ENCODE measurements at places on chromosomes 12 and 14.

GRCh38 chr12:119088685-119089379, 89.9 kb upstream of the HSPB8 start:
- no peak for DNase-seq

DNA sequence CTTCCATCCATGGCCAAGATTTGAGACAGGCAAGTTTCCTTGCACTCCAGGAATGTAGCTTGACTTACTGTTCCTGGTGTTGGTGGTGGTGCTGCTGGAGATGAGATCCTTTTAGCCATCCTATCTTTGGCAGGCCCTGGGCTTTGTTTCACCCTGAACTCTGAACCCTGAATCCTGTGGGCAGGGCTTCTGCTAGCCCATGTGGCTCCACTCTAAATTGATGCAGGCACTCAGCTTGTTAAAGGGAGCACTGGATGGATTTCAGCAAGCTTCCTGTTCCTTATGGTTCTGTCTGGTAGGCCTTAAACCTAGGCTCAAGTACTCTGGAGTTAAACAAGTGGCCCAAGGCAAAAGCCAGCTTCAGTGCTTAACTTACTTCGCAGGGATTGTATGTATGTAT, 138.2 kb downstream of the RGS6 start:
- no peak for DNase-seq

GRCh38 chr12:121930862-121931261, 12.5 kb downstream of the CFAP251 start:
- no peak for DNase-seq

GRCh38 chr12:89160716-89161123, 191.6 kb downstream of the DUSP6 start:
- no peak for DNase-seq

DNA sequence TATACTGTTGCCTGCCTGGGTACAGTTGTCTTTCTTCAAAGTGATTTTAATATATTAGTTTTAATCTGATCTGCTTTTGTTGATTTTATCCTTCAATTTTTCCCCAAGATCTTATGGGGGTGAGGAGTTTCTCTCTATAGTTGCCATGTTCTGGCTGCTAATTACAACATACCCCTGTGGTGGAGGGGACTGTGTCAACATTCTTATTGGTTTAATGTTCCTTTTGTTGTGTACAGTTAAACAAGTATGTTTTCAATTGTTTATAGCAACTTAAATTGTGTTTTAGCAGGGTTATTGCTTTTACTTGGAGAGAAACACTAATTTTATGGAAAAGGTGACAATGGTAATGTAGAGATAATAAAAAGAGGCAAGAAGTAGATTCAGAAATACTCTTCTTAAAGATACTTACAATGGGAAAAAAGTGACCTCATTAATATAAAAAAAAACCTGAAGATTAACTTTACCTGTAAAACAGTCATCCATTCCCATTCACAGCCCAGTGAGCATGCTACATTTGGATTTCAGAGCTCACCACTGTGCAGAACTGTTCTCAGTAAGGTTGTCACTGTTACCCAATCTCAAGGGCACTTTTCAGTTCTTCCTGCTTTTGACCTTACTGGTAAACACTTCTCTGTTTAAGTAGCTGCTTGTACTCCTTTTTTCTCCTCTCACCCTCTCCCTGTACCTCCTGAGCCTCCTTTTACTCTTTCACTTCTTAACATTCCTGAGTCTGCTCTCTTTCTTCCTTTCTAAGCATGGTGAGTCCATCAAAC, 8.1 kb upstream of the LRRK2 start:
- no peak for DNase-seq

- no peak for DNase-seq
These were observed 101.5 kb downstream of the TAOK3 start for GRCh38 chr12:118271183-118271582.

- DNase-seq = no peak
These were observed 22.7 kb downstream of the SLC38A1 start for GRCh38 chr12:46246021-46246700.

GRCh38 chr12:4228122-4228580, 45.4 kb upstream of the CCND2 start:
- DNase-seq = no peak

DNA sequence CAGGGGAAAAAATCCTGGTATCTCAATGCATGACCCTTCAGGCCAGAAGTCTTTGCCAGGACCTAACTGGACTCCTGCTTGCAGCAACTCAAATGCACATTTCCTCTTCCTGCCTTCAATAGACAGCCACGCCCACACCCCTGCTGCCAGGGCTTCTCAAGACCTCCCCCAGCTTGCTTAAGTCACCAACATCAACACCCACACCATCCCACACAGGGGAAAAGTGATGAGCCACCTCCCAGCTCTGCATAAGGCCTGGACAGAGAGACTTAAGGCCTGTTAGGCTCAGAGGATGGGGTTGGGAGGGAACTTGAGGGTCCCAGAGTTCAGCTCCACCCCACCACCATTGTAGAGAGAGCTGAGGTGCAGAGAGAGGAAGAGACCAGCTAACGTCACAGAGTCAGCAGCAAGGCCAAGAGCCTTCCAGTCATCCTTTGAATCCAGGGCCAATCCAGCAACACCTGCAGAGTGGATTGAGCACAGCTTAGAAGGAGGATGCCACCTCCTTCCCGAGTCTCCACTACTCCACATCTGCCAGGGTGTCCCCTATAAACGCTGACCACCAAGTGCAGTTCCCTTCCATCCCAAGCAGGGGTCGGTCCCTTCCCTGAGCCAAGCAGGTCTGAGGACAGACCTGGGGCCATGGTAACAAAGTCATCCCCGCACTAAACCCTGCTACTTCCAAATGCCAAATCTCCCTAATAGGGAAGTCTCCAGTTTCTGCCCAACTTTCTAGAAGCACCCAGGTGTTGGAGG, 50.0 kb downstream of the KDM2B start:
- no peak for DNase-seq

- DNase-seq = no peak
These were observed 336.9 kb upstream of the ATP2B1 start for GRCh38 chr12:90045559-90045958.

DNA sequence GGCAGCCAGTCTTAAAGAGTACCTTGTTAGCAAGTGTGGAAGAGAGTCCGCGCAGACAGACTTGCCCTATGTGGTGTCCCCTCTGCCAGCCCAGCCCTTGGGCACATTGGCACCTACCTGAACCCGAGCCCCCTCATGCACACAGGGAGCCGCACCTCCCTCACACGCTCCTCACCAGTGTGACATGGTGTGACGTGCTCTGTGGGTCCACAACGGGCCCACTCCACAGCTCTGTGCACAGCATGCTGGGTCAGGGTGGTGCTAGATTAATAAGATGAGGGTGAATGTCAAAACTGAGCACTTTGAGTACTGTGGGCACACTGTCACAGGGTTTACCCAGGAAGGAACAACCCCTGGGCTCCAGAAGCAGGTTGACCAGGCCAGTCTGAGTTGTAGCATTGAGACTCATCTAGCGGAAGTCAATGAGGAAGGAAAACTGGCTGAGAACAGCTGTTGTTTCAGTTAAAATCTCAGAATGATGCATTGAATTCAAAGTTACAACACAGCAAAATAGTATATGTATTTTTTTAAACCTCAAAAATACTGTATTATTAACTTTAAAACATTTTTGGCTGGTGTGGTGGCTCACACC, 53.4 kb upstream of the AMN start:
- no peak for DNase-seq

DNA sequence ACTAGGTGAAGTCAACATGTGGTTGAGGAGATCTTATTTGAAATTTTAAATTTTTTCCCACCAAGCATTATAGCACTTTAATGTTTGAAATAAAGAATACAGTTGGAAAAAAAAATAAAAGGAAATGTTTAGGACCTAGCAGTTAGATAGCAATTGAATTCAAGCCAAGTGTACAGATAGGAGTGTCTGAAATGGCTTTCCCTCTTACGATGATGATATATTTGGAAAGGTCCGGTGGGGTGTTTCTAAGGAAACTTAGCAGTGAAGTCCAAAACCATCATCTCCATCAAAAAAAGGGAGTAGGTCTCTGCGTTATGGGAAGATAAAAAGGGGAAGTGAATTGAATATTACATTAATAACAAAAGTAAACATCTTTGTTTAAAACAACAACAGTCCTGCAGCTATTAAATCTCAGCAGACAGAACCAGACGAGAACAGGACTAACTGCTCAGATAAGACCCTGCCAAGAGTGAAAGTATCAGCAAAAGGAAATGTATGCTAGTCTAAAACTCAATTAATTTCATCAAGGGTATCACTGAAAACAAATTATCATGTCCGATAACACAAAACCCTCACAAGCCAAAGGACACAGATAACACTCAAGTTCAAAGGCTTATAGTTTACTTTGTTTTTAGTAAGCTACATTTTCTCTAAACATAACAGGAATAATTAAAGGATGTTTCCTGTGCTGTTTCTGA, 242.0 kb downstream of the BMP4 start:
- DNase-seq = no peak

DNA sequence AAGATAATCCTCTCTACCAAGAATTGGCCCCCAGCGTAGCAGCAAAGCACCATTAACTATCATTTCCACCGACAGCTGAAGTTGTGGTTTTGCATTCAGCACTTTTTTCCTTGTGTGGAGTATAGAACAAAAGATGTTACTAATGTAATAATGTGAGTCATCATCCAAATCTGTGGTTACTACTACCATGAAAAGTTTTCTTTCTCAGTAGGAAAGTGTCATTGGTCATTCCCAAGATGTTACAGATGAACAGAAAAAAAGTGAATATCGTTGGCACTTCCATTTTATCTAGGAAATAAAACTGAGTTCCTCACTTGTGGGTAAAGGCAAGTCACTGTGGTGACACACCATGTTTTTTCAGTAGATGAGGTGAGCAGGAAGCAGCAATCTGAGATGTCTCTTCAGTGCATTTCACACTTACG, 30.3 kb upstream of the IFNG start:
- no peak for DNase-seq

DNA sequence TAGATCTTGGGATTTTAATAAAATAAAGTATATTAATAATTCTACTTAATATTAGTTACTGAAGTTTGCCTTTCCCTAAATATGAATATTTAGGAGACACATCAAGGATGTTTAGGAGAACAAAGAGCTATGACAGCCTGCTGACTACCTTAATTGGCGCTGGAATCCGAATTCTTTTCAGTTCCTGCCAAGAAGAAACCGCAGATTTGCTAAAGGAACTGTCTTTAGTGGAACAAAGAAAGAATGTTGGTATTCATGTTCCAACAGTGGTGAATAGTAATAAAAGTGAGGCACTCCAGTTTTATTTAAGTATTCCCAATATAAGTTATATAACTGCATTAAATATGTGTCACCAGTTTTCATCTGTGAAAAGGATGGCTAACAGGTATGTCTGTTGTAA, 54.5 kb downstream of the MIS18BP1 start:
- no peak for DNase-seq

DNA sequence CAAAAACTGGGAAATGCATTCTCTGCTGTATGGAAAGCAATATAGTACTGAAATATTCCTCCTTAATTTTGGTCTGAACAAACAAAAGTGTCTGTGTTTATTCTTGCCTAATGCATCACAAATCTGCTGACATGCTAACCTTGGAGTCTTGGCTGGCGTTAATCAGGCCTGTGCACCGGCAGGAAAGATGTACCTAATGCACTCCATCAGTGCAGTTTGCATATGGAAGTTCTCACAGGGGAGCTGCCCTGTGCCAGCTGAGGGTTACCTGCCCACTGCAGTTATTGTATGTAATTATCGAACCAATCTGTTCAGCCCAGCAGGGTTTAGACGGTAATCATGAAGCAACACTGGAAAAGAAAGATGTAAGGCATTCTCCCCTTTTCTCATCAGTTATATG, 76.9 kb downstream of the VRK1 start:
- no peak for DNase-seq

GRCh38 chr12:108564724-108565123, 2.3 kb downstream of the ISCU start:
- no peak for DNase-seq

- DNase-seq = no peak
These were observed 87.5 kb downstream of the NCOR2 start for GRCh38 chr12:124479680-124480468.

- DNase-seq = peak; percentile 13
These were observed 27.4 kb upstream of the STON2 start for GRCh38 chr14:81427348-81428058.

GRCh38 chr12:64835901-64836300, 11.5 kb downstream of the TBC1D30 start:
- no peak for DNase-seq

DNA sequence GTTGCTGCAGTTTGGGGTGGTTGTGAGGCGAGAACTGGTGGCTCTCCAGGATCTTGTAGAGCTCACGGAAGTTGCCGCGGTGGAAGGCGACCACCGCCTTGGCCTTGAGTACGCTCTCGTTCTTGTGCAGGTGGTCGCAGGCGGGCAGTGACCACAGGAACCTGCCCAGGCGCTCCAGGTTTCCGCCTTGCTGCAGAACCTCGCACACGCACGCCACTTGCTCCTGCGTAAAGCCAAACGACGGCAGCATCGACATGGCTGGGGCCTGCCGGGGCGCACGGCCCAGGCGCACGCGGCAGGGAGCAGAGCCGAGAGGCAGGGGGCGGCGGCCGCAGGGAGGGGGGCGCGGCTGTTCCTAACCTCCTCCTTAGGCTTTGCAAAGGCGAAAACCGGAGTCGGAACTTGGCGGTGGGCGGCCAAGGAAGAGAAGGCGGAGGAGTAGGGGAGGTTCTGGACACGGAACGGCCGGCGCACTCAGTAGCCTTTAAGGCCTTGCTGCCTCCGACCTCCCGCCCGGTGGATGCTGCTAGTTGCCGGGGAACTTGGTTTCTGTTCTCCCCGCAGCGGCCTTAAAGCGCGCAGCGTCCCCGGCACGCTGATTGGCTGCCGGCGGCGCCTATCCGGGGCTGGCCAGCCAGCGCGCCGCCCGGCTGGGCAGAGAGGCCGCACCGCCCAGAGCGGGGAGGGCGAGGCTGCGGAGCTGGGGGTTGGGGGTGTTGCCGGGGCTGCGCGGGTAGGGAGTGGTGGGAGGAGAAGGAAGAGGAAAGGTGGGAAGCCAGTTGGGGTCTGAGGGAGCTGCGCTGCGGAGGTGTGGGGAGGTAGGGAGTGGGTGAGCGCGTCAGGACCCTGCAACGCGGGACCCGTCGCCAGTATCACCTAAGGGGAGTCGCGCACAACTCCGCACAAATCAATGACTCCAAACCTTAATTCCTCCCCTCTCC, at the start of gene SIX1:
SIX1 (minus strand) TSS at position 544 of the 941 bp plus-strand sequence; CDS start at position 256, 288 bp downstream.
- peak; percentile 24 for DNase-seq

DNA sequence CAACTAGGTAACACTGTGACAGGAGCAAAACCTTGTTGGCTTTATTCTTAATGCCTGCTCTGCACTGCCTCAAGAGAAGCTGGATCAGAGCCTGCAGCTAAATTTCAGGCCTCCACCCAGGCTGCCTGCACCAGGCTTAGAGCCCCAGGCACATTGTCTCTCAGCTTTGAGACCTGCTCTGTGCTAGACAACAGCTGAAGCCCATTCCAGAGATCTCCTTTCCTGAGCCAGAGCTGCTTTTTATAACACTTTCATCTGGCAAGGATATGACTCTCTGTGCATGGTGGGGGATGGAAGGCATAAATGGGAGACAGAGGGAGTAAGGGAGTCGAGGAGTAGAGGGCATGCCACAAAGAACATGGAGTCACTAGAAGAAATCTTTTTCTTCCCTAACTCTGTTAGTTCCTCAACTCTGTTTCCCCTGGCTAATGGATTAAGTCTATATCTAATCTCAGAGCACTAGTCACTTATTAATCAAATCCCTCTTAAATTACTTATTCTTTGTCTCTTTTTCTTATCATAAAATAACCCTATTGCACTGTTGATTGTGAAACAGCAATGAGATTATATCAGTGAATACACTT, 27.1 kb upstream of the LUM start:
- DNase-seq = no peak

Measured in NCI-H1417 treated with DMSO at 0.1 percent for 48 hours (cell line).